Type B pancreatic cell (in vitro differentiated cells): ENCODE measurements at places on chromosomes 7 and 10.

GRCh38 chr7:40822861-40823260 is 688.1 kb downstream of the SUGCT start:
- no peak for DNase-seq

- DNase-seq = no peak
Measured at GRCh38 chr7:140015471-140015970, 47.2 kb downstream of the PARP12 start.

GRCh38 chr10:734481-734880 is 45.0 kb upstream of the DIP2C start:
- no peak for DNase-seq

DNA sequence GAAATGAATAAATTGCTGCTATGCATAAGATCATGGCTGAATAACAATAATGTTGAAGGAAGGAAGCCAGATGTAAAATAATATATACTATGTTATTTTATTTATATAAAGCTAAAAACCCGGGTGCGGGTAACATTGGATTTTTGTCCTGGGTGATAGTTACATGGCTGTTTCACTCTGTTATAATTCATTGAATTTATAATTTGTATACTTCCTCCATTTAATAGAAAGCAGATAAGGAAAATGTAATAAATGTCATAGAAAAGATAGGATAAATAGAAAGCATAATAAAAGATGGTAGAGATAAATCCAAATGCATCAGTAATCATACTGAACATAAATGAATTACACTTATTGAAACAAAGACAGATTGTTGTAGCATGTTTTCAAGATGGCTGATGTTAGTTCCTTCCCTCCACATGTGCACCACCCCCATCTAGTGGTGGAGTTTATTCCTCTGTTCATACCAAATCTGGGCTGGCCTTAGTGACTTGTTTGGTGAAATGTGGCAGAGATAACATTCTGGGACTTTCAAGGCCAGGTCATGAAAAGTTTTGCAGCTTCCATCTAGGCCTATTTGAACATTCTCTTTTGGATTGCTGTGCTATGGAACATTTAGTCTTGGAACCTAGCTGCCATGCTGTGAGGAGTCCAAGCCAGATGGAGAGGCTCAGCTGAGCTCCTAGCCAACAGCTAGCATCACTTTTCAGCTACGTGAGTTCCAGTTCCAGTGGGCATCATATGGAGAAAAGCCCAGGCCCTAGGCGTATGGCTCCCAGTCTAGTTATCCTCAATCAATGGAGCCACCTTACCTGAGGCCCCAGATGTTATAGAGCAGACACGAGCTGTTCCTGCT is 46.9 kb downstream of the AHCYL2 start:
- DNase-seq = no peak

DNA sequence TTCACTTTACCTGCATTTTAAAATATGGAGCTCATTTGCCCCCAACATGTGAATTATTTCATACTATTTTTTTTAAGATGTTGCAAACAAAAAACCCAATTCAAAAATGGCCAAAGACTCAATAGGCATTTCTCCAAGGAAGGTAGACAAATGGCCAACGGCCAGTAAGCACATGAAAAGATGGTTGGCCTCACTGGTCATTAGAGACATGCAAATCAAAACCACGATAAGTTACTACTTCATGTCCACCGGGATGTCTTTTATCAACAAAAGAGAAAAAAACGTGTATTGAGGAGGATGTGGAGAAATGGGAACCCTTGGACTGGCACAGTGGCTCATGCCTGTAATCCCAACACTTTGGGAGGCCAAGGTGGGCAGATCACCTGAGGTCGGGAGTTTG is 3.4 kb upstream of the CTBP2 start:
- peak; percentile 27 for DNase-seq

GRCh38 chr7:79282882-79283602 is 170.4 kb downstream of the MAGI2 start:
- no peak for DNase-seq

- no peak for DNase-seq
Measured at GRCh38 chr10:91185239-91185875, 35.1 kb upstream of the PCGF5 start.
